ENCODE measurements at places on chromosomes 12 and 14.
A peak's percentile ranks its signal among the peaks of the same experiment; 100 is the strongest.

GRCh38 chr12:46774322-46774633, 51.5 kb downstream of the SLC38A4 start:
- DNase-seq: no peak

DNA sequence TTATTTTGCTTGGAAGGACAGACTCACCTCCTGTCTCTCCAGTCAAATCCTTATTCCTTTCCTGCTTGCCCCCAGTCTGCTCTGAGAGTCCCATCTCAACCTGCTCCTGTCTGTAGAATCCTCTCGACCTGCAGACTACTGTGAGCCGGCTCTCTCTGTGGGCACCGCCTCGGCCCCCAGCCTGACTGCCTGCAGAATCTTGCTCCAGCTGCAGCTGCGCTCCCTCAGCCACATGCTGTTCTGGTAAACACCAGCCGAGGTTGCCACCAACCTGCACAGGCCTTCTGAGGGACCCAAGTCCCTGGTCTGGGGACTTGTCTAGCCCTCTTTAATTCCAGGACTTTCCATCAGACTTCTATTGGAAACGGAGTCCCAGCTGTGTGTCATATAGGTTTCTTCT, 44.8 kb upstream of the PRMT8 start:
- no peak for DNase-seq

DNA sequence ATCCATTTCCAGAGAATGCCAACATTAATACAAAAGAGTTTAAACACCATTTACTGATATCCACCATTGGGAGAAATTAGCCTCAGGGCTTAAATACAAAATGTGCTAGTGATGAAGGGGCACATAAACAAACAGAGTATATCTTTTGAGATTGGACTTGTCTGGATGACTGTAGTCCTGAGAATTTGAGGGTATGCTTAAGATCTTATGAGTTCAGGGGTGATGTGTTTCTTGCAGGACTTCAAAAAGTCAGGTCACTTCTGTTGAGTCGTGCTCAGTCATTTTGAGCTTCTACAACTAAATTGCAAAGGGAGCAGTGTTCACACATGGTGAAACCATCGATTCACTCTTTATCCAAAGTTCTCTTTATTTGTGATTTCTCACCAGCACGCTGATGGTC, 425.7 kb downstream of the ATP23 start:
- no peak for DNase-seq

GRCh38 chr14:79704041-79704807, 507.1 kb downstream of the DIO2 start:
- DNase-seq: no peak

DNA sequence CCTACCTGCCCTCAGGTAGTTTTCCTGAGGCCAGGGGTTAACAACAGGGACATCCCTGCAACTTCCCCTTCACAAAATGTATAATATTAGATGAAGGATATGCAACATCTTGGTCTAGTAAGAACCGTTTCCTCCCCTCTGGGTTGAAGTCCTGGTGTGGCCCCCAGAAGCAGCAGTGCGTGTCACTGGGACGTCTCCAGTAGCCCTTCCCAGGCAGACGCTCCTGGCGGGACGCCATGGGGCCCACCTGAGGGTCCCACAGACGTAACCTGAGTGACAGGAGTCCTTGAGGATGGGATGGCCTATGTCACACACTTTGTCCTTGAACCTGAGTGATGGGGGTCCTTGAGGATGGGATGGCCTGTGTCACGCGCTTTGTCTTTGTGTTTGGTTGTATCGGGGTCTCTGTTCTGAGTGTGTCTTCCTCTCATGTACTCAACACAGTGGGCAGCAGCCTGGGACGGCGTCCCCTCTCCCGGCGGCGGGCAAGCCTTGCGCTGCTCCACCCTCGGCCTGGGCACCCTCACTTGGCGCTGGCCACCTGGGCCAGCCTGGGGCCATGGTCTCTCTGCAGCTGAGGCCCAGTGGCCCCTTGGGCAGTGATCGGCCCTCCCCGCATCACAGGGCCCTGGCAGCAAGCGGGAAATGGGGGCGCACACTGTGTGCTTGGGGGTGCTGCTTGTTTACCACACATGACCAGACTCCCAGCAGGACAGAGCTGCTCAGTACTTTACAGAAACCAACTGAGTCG, 14.3 kb upstream of the AMN start:
- no peak for DNase-seq

DNA sequence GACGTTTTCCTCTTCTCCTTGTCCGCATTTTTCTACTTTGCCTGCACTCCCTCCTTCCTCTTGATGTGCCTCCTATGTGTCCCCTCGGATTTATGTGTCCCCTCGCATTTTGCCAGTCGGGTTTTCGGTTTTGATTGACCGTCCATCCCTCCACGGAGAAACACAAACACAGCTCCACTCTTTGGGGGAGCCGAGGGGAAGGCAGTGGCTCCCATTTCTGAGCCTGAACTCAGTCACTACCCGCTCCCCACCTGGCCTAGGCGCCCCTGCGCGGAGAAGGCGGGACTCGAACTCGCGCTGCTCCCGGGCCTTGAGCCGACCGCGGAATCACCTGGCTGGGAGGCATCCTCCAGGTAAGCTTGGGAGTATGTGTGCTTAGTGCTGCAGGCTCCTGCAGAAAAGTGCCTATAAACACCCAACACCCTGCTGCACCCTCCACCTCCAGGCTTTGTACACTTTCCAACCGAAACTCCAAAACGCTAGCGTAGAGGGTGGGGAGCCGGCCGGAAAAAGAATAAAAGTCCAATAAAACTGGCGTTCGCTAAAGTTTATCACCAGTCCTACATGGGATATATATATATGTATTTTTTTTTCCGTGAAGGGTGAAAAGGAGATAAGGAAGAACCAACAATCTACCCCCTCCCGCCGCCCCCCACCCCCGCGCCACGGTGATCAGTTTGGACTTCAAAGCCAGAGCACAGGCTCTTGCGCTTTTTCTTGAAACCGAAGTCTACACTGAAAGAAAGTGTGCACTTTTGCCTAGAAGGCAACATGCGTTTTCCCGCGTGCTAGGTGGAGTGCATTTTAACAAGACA, 3.3 kb upstream of the CCND2 start:
- peak; percentile 30 for DNase-seq

- DNase-seq: no peak
These were observed 13.6 kb upstream of the PLEK2 start for GRCh38 chr14:67425608-67426007.

DNA sequence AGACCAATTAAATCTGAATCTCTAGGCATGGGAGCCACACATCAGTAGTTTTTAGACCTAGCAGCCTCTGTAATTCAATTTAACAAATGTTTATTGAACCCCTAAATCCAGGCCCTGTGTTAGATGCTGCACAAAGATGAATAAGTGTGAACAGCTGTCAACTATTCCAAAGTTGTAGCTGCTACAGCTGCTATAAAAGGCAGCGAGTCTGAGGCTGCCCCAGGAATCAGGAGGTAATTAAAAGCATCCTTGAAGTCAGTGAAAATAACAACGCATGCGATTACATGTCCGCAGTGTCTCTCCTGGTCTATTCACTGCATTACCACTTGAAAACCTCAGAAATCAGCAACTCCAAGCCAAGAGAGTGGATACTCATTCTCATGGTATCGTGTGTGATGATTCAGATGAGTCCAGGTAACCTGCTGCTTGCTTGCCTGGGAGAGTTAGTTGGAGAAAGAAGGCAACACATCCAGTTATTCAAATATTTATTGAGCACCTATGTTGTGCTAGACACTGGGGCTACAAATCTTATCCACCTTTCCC, 34.9 kb upstream of the DDHD1 start:
- DNase-seq: no peak

GRCh38 chr12:23909551-23909950, 39.9 kb downstream of the SOX5 start:
- DNase-seq: no peak

DNA sequence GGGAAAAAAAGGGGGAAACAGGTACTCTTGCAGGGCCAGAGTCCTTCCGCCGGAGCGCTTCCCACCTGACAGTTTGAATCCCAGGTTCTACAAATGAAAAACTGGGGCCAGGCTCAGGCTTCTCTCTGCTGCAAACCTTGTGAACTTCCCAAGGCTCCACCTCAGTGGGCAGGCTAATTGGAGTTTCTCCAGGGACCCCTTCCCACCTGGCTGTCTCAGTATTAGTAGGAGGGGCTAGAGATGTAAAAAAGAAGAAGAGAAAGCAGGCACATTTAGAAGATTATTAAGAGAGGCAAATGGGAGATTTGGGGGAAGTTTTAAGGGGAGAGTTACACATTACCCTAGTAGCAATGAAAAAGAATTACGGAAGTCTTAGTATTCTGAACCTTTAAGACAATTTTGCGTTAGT, 20.0 kb upstream of the CLEC2D start:
- no peak for DNase-seq

DNA sequence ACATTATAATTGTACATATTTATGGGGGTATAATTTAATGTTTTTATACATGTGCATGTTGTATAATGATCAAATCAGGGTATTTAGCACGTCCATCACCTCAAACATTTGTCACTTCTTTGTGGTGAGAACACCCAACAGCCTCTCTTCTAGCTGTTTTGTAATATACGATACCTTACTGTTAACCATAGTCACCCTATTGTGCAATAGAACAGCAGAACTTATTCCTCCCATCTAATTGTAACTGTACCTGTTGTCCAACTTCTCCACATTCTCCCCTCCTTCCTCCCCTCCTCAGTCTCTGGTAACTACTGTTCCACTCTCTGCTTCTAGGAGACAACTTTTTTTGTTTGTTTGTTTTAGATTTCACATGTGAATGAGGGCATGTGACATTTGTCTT, 197.0 kb upstream of the PKP2 start:
- DNase-seq: no peak

- no peak for DNase-seq
These were observed 201.8 kb downstream of the ESR2 start for GRCh38 chr14:64092338-64092737.

GRCh38 chr14:76957224-76957891, 71.2 kb downstream of the IRF2BPL start:
- no peak for DNase-seq

GRCh38 chr12:123126294-123127181, 24.4 kb downstream of the PITPNM2 start:
- no peak for DNase-seq

DNA sequence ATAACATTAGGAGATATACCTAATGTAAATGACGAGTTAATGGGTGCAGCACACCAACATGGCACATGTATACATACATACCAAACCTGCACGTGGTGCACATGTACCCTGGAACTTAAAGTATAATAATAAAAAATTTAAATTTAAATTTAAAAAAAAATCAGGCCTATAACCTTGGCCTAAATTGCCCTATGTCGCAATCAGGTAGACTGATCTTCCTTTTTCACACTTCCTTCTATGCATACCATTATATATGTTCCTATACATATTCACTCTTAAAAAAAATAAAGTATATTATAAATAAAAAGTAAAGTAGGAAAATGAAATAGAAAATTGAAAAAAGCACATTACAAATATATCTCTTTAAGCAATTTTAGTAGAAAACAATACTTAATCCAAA, 117.7 kb upstream of the GARIN2 start:
- no peak for DNase-seq

DNA sequence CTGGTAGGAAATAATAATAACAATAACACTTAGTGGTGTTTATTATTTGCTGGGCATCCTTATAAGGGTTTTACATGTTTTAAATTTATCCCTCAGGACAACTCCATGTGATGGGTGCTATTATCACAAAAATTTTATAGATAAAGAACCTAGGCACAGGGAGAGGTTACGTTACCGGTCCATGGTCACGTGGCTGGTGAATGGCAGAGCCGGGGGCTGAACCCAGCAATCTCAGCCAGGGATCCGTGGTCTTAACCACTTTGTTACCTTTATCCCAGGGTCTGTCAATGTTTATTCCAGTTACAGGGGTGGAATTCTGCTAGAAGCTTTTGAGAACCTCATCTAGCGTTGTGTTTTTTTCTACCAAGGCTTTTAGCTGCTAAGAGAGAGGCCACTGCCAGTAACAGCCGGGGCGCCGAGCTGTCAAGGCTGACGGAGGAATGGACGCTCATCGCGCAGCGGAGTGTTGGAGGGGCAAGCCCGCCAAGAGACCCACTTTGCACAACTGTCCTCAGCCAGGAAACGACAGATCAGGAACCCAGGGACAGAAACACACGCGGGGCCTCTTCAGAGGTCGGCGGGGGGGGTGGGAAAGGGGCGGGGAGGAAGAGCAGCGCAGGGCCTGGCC, 418 bp downstream of the AMN1 start:
- no peak for DNase-seq

DNA sequence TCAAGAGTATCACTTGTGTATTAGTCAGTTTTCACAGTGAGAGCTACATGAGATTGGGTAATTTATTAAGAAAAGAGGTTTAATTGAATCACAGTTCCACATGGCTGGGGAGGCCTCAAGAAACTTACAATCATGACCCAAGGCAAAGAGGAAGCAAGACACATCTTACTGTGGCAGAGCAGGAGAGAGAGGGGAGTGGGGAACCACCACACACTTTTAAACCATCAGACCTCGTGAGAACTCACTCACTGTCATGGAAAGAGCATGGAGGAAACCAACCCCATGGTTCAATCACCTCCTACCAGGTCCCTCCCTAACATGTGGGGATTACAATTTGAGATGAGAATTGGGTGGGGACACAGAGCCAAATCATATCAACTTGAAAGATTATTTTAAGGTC, 522.9 kb downstream of the FLRT2 start:
- no peak for DNase-seq

- no peak for DNase-seq
These were observed 29.2 kb upstream of the CRY1 start for GRCh38 chr12:107122452-107122958.

Data from stimulated activated CD8-positive, alpha-beta memory T cell treated with anti-CD3 and anti-CD28 coated beads, Interleukin-12 subunit alpha, Interleukin-12 subunit beta, amount 100 ng/mL, for 4 hours (primary cell).